Stimulated activated CD8-positive, alpha-beta memory T cell treated with anti-CD3 and anti-CD28 coated beads, Interleukin-7, amount 100 ng/mL, for 1 hour (primary cell): ENCODE measurements at places on chromosomes 2 and 18.

GRCh38 chr18:45046228-45046627 lies 365.5 kb downstream of the SETBP1 start:
- DNase-seq, result no peak

DNA sequence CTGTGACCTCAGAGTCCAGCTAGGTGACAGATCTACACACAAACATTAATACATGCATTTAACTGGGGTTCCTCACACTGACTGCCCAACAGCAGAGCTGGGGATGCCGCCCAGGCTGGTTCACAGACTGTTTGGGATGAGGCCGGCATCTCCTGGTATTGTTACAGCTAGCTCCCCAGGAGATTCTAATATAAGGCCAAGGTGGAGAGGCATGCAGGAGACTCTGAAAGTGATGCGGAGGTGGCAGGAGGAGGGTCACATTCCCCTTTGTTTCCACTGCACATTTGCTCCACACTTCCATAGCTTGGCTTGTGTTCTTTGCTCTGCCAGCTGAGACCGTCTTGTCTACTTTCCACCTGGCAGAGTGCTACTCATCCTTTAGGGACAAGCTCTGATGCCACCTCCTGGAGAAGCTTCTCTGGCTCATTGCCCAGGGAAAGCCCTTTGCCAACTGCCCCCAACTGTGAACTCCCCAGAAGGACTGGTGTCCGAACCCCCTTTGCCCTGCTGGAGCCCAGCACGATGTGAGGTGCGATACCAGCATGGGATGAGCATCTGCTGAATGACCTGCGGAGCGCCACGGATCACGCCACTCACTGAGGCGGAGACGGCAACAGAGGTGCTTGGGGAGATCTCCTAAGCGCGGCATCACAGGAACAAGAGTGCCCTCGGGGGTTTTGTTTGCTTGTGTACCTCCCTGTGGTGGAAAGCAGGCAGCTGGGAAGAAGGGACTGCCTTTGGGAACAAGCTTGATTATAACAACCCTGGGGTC lies 88.8 kb downstream of the UXS1 start:
- no peak for DNase-seq

- DNase-seq, result no peak
Measured at GRCh38 chr2:16861111-16861510, 195.5 kb upstream of the CYRIA start.

GRCh38 chr18:24727685-24728084 lies 267.2 kb downstream of the HRH4 start:
- DNase-seq, result no peak

- DNase-seq, result no peak
Measured at GRCh38 chr2:218474527-218474926, 55.6 kb downstream of the VIL1 start.

GRCh38 chr2:120258196-120258595 lies 5.5 kb downstream of the RALB start:
- no peak for DNase-seq

- no peak for DNase-seq
Measured at GRCh38 chr2:88542668-88543067, 84.6 kb downstream of the EIF2AK3 start.

DNA sequence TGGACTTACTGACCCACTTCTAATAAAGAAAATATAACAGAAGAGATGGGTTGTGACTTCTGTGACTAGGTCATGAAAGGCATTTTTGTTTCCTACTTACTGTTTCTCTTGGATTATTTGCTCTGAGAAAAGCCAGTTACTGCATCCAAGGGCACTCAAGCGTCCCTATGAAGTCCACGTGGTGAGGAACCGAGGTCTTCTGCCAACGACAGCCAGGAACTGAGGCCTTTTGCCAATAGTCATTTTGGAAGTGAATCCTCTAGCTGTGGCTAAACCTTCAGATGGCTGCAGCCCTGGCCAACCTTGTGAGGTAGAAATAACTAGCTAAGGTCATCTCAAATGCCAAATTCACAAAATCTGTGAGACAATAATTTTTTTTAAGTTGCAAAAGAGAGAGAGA lies 449.8 kb upstream of the RGPD4 start:
- DNase-seq, result no peak

DNA sequence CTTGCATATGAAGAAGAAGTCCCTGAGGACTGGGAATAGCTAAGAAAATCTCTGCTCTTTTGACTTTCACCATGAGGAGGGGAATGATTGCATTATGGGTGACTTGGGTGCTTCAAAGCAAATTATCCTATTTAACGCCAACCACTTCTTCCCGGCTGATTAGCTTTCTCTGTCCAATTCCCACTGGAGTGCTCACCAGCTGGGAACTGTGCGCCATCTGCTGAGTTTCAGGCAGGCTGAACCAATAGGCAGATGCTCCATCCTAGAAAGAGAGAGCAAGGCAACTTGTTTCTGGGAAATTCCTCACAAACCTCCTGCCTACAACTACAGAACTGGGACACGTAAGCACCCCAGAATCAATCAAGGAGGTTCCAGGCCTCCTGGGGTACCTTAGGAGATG lies 49.4 kb downstream of the POLE4 start:
- DNase-seq, result no peak

DNA sequence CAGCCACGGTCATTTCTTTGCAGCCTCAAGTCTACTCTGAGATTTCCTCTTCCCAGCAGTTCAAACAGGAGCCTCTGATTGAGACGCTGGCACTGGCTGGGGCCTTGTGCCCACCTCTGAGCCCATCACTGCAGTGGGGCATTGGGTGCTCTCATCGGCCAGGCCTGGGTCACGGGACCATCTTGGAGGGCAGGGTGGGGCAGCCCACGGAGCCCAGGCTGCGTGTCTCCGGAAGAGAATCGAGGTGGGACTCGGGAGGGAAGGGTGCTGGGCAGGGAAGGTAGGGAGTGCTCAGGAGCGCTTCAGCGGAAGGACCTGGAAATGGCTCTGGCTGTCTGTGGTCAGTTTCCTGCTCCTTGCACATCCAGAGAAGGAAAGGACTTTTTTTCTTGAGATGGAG lies 82.4 kb downstream of the RTP5 start:
- DNase-seq, result no peak

- DNase-seq, result no peak
Measured at GRCh38 chr2:112701052-112701451, 19.8 kb upstream of the NT5DC4 start.

GRCh38 chr2:148020111-148021058 lies at the start of gene ORC4:
Gene ORC4, minus strand, starts transcription at chr2:148020737. Its CDS starts 44,779 bp downstream, at chr2:147975958.
- DNase-seq, result peak; percentile 94

DNA sequence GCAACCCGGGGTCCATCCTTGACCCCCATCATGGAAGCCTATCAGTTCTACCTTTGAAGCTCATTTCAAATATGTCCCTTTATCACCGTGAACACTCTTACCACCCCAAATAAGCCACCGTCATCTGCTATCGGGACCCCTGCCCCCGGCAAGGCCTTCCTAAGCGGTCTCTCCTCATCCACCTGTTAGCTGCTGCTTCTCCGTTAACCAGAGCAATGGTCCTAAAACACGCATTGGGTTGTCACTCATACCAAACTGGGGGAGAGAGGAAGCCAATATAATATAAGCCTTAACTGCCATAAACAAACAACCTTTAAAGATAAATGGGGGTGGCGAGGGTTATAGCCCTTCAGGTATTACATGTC lies 680 bp downstream of the ASNSD1 start:
- DNase-seq, result no peak

DNA sequence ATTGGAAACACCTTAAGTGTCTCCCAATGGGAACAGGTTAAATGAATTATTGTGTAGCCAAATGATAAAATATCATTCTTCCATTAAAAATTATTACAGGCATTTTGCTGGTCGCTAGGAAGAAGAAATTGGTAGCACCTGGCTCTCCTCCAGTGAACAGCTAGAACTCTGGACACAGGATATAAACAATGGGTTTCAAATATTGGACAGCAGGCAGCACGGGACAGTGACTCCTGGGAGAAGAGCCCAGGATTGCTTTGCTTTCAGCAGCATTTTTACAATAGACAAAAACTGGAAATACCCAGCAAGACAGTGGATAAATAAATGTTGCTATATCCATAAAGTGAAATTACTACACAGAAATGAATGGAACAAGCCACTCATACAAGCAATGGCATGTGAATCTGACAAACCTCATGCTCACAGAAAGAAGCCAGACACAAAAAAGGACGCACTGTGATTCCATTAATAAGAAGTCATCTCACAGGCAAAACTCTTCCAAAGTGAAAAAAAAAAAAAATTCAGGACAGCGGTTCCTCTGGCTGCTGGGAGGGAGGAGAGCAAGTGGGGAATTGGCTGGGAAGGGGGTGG lies 50.5 kb downstream of the LAMA1 start:
- DNase-seq, result no peak

- no peak for DNase-seq
Measured at GRCh38 chr2:185227391-185227790, 511.2 kb upstream of the FSIP2 start.

GRCh38 chr2:8137801-8138200 lies 544.1 kb upstream of the ID2 start:
- no peak for DNase-seq
